Dermis blood vessel endothelial cell (primary cell): ENCODE measurements at places on chromosomes 13 and 19. TPM values are rescaled to one million over a fixed set of nuclear protein-coding genes. Genes with fewer than 3 reads are reported as not detected.

DNA sequence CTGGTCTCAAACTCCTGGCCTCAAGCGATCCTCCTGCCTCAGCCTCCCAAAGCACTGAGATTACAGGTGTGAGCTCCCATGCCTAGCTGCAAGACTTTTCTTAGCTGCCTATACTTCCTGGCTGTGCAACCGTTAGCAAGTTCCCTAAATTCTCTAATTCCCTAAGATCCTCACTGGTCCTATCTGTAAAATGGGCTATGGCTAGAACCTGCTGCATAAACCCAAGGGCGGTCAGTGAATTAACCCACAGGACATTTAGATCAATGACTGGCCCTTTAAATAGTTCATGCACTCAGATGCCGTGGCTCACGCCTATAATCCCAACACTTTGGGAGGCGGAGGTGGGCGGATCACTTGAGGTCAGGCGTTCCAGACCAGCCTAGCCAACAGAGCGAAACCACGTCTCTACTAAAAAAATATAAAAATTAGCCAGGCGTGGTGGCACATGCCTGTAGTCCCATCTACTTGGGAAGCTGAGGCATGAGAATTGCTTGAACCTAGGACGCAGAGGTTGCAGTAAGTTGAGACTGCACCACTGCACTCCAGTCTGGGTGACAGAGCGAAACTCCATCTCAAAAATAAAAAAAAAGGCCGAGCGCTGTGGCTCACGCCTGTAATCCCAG, 4.1 kb upstream of the C19orf53 start:
- no peak for DNase-seq

The TMEM238 gene
- total RNA-seq = 0.34 and 1.0 TPM in 2 replicates

GRCh38 chr13:22082030-22082429, 411.2 kb downstream of the FGF9 start:
- no peak for DNase-seq

The CXCL17 gene
- total RNA-seq = not detected in 2 replicates

DNA sequence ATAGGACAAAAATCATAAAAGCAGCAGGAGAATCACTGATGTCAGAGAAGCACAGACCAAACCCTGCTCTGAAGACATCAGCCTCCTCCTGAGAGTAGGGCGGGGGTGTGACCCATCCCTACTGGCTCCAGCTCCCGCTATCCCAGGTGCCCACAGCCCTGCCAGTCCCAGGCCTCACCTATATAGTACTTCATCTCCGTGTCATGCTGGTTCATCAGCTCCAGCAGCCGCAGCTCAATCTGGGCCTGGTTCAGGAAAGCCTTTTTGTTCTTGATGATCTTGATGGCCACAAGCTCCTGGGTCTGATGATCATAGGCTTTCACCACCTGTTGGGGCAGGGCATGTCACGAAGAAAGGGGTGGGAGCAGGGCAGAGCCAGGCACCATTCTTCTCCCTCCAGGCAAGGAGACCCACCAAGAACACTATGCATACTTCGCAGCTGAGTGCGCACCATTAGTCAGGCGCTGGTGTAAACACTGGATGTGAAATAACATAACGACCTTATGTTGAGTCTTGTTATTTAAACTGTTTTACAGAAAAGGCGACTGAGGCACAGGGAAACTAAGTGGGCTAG, 4.2 kb downstream of the DYRK1B start:
- no peak for DNase-seq

The THAP8 gene
- total RNA-seq = 1.6 and 2.6 TPM in 2 replicates

The METTL21C gene
- not detected in 2 replicates for total RNA-seq

- DNase-seq = no peak
These were observed at the start of gene ICAM5 for GRCh38 chr19:10289836-10290356. Gene ICAM5, plus strand, starts transcription at chr19:10289952. Its CDS starts 92 bp downstream, at chr19:10290044.

DNA sequence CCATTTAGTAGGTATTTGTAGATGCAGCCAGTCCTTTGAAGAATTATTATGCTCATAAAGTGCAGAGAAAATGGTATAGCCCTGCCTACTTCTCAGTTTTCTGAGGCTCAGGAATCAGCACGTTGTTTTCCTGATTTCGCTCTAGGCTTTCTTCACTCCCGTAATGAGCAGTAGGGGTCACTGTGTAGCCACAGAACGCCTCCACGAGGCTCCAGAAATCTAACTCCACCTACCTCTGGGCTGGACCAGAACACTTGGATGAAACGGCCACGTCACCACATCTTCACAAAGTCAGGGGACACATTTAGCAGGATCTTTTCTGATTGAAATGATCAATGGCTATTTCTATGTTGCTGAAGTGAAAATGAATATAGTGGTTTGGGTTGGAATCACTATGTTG, 49.8 kb upstream of the GTF3A start:
- peak; percentile 86 for DNase-seq

- DNase-seq = peak; percentile 96
These were observed 15.1 kb upstream of the FOXO1 start for GRCh38 chr13:40681341-40682146.

The ZNF614 gene
- total RNA-seq = 9.9 and 10.1 TPM in 2 replicates

DNA sequence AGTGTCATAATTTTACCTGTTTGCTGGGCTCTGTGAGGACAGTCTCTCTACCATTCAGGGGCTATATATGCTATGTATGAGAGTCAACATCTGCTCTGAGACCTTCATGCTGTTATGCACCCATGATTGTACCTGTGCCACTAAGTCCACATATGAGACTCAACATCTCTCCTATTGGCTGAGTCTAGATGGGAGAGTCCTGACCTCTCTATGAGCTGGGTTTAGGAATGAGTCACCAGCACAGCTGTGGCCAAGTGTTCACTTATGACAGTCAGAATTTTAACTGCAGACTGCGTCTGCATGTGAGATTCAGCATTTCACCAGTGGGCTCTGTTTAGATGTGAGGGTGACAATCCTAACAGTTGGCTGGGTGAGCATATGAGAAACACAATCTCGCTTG, 49.5 kb downstream of the ZNF729 start:
- no peak for DNase-seq
